Activated CD8-positive, alpha-beta memory T cell treated with anti-CD3 and anti-CD28 coated beads for 1 hour (primary cell): ENCODE measurements at places on chromosomes 2 and 18.

DNA sequence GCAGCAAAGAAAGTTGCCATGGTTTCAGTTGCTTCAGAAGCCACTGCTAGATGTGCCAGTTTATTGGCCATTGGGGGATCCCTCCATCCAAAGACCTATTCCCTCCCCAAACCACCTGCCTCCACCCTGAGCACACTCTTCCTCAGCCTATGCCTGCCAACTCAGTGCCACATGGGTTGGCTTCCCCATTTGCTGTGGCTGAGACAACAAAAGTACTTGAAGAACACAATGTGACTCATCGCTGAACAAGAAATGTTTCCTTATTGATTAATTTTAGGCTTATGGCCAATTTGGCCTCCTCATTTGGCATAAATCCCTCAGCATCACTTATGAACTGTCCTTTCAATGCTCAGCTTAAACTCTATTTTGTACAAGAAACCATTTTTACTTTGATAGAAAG is 215.9 kb downstream of the TMEM247 start:
- DNase-seq = no peak

DNA sequence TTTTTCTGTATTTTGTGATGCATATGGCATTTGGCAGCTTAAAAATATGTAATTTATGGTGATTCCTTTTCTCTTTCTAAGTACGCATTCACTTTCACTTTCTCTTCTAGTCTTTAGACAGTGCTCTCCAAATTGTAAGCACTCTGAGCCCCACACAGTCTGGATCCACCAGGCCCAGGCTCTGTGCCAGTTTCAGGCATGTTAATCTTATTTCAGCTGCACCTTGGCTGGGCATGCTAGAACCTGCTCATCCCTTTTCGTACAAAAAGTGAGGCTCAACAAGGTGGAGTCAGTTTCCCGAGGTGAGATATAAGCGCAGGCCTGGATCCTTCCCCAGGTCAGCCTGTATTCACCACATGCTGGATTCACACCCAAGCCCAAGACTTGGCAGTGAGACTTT is 203.9 kb downstream of the MTX2 start:
- no peak for DNase-seq

DNA sequence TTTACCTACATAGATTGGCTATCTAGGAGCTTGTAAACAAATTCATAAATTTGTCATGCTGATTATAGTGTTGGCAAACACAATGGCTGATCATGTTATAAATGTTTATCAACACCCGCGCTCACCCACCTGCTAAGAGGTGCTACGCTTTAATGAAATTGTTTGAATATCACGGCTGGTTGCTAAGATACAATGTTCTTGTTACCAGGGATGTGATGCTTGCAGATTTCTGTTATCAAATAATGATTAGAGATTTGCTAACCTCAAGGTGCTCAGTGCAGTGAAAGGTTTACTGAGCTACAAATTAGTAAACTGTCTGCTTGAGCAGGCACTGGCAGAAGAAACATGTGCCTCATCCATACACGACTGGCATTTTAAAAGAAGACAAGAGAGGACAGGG is 160.0 kb upstream of the ZEB2 start:
- DNase-seq = no peak

- DNase-seq = no peak
Measured at GRCh38 chr2:45729753-45730512, 78.5 kb downstream of the PRKCE start.

DNA sequence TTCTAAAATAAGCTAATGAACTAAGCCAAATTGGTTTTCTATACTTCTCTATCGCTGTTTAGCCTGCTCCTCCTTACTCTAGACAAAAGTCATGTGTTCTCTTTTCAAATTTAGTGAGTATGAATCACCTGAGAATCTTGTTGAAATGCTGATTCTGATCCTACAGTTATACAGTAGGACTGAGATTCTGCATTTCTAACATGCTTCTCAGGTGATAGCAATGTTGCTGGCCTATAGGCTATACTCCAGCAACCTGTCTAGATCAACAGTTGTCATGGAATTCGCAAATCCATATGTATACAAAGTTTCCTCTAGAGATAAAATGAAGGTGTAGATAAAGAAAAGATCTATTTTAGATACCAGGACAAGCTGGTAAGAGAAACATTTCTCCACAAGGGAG is 62.9 kb downstream of the MEMO1 start:
- DNase-seq = no peak

DNA sequence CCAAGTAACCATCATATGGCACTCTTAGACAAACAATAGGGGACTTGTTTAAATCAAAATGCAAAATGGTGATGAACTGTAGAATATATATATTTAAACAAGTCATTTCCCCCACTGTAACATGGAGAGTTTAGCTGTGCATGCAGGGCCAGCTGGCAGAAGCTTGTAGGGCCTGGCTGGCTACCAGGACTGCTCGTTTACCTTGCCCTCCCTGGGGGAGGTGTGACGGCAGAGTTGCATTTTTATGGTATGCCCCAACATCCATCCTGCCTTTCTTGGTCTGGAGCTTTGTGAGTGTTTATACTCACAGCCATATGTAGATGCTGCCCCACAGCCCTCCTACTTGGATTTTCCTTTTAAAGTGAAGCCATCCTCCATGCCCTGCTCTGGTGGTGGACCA is 101.7 kb upstream of the ZFP36L2 start:
- no peak for DNase-seq

- no peak for DNase-seq
Measured at GRCh38 chr18:74140582-74140981, 7.1 kb downstream of the FBXO15 start.

DNA sequence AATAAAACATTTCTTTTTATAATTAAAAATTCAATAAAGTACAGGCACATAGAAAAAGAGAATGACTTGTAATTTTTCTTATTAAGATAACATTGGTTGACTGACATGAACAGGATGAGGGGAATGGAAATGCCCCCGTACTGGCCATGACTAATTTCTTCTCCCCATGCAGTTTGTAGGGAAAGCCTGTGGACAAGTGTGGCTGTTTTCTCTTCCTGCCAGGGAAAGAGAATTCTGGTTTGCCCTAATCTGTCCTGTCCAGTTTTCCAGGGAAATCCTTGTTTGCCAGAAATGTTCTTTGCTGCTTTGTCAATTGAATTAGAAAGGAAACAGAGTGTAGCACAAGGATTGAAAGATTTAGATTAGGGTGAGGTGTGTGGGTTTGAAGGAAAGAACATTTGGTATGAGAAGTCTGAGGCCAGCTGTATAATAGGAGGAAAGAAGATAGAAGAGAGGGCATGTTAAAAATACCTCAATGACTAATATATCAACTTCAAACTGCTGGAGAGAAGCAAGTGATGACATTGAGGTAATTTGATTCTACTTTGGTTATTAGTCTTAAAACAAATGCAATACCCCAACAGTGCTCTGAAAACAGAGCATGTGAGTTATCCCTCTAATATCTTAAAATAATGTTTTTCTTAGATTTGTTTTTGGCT is 593.9 kb upstream of the ZNF804A start:
- no peak for DNase-seq

- DNase-seq = no peak
Measured at GRCh38 chr2:86372641-86373502, 35.4 kb upstream of the REEP1 start.

- no peak for DNase-seq
Measured at GRCh38 chr2:237120916-237121315, 35.2 kb downstream of the COPS8 start.

GRCh38 chr2:2422621-2423020 is 91.5 kb upstream of the MYT1L start:
- no peak for DNase-seq

- no peak for DNase-seq
Measured at GRCh38 chr18:49017813-49018553, 67.2 kb upstream of the SMAD7 start.
